ENCODE measurements at places on chromosomes 1 and 21. TPM values are rescaled to one million over a fixed set of nuclear protein-coding genes. Genes with fewer than 3 reads are reported as not detected.
A peak's percentile ranks its signal among the peaks of the same experiment; 100 is the strongest.

MPZ gene
- 2.3 TPM for total RNA-seq

SPATA45 gene
- total RNA-seq: not detected

CYP4A11 gene
- total RNA-seq: not detected

IFI44L gene
- 25.2 TPM for total RNA-seq

DNA sequence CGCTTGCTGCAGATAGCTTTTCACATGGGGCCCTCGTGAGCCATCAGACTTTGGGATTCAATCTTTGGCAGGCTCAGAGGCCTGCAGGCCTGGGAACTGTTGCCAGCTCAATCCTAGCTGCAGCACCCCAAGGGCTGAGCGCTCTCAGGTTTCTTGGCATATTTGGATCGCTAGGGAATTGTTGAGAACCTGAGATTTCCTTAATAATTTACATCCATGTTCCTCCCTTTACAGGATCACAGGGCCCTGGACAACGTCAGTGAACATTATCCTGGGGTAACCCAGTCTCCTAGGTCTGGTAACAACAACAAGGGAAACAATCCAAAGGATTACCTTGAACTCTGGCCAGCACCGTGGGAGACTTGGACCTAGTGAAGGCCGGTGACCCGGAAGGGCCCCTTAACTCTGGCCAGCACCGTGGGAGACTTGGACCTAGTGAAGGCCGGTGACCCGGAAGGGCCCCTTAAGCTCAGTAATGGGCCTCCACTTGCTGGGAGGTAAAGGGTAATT, 49.3 kb upstream of the NEK2 start:
- no peak overlapping the region for H3K27ac ChIP-seq
- H3K27me3 ChIP-seq: peaks cover 24% of the 10 kb centered on the region
- H3K4me1 ChIP-seq: no peaks in the 10 kb centered on the region
- peaks cover 5% of the 10 kb centered on the region for H3K36me3 ChIP-seq
- no peak overlapping the region for H3K4me3 ChIP-seq
- no peak for DNase-seq

DNA sequence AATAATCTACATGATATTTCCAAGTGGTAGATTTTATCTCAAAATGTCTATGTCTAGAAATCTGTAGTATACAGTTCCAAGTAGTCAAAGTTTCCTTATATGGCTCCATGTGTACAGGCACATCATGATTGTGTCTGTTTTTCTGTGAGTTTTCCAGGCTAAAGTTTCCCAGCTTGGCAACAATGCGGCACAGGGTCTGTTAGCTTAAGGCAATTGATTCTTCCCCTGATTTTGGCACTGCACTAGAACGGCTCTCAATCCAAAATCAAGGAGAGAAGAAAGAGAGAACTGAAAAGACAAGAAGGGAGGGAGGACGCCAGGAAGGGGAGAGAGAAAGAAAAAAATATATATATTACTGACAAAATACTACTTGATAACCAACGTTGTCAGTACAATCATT, 193.9 kb upstream of the SNX7 start:
- H3K27ac ChIP-seq: no peak overlapping the region
- no peak for DNase-seq
- H3K4me3 ChIP-seq: no peak overlapping the region

DNA sequence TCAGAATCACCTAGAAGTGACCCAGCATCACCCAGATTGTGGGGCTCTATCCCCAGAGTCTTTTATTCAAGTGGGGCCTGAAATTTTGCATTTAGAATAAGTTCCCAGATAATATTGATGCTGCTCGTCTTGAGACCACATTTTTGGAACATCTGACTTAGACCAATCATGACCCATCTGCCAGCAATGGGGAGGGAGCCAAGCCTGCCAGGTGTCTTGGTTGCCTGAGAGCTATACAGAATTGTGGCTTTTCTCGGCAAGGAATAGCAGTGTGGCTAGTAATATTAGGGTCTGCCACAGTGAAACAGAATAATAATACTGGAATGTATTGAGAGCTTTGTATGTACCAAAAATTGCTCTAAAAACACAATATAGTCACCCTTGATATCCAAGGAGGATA, 31.1 kb upstream of the RGS8 start:
- no peak for DNase-seq
- H3K4me3 ChIP-seq: no peak overlapping the region
- H3K27ac ChIP-seq: no peak overlapping the region
- peaks cover 10% of the 10 kb centered on the region for H3K4me1 ChIP-seq

DNA sequence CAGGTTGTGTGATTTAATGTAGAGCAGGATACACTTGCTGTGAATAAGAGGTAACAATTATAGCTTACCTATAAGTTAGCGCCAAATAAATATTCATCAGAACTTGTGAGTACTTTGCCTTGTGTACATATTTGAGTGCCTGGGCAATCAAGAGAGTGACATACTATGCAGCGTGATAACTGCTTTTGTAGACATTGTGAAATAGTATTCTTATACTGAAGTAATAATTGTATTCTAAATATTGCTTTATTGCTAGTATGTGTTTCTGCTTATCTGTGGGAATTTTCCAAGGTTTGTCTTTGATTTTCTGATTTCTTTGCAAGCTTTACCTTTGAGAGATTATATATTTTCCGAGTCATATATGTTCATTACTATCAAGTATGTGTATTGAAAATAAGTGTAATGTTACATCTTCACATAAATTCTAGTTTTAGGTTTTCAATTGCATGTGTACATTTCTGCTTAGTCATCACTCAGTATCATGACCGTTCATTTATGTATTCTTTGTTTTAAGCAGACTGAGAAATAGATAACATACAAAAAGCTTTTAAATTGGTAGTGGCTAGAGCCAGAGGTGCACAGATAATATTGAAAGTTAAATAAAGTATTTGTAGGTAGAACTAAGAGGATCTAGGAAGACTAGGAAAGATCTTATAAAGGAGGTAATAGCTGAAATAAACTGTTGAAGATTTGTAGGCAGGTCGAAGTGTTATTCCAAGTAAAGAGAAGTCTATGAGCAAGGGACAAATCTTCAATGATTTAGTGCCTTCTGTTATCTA, 19.5 kb downstream of the USP25 start:
- peak overlapping the region; percentile 74 for H3K27ac ChIP-seq
- H3K36me3 ChIP-seq: no peaks in the 10 kb centered on the region
- DNase-seq: no peak
- H3K27me3 ChIP-seq: no peaks in the 10 kb centered on the region
- peaks cover 45% of the 10 kb centered on the region for H3K4me1 ChIP-seq
- H3K4me3 ChIP-seq: no peak overlapping the region

GRCh38 chr21:39048574-39048973, 134.7 kb downstream of the PSMG1 start:
- H3K36me3 ChIP-seq: no peaks in the 10 kb centered on the region
- no peak overlapping the region for H3K27ac ChIP-seq
- H3K27me3 ChIP-seq: peaks cover 16% of the 10 kb centered on the region
- no peaks in the 10 kb centered on the region for H3K4me1 ChIP-seq

GRCh38 chr1:210373628-210373877, 44.9 kb downstream of the HHAT start:
- peaks cover 21% of the 10 kb centered on the region for H3K4me1 ChIP-seq
- peaks cover 6% of the 10 kb centered on the region for H3K36me3 ChIP-seq
- H3K27ac ChIP-seq: peak overlapping the region; percentile 94
- no peak for DNase-seq

GRCh38 chr21:46256501-46256994, 28.0 kb upstream of the LSS start:
- peaks cover 23% of the 10 kb centered on the region for H3K4me1 ChIP-seq
- H3K4me3 ChIP-seq: no peak overlapping the region
- no peak overlapping the region for H3K27ac ChIP-seq
- H3K27me3 ChIP-seq: no peaks in the 10 kb centered on the region

DNA sequence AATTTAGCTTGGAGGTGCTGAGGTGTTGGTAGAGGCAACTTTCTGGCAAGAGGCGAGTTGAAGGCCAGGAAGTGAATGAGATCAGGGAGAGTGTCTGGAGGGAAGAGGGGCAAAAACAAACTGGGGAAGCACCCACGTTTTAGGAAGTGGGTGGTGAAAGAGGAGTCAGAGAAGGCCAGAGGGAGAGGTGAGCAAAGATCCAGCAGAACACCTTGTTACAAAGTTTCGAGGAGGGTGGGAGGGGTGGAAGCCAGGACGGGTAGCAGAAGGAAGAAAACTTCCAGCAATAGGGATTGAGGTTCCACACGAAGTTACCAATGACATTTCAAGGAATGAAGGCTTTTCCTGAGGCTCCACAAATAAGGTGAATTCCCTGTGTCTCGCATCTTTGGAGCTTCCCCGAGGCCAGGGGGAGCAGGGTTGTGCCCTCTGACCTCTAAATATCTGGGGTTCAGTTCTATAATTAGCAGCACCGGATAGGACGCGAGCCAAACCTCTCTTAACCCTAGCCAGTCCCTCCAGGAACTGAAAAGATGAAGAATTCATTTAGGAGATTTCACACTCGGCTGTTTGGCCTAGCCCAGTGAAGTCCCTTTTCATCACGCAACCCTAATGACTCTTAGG, 578 bp upstream of the SESN2 start:
- DNase-seq: no peak
- H3K4me3 ChIP-seq: peak overlapping the region; percentile 88
- peak overlapping the region; percentile 9 for H3K27ac ChIP-seq
- H3K27me3 ChIP-seq: no peaks in the 10 kb centered on the region

- H3K36me3 ChIP-seq: no peaks in the 10 kb centered on the region
- no peak overlapping the region for H3K4me3 ChIP-seq
- H3K27me3 ChIP-seq: peaks cover 6% of the 10 kb centered on the region
- no peak overlapping the region for H3K27ac ChIP-seq
- H3K4me1 ChIP-seq: no peaks in the 10 kb centered on the region
These were observed 19.3 kb downstream of the BEND5 start for GRCh38 chr1:48757363-48757762.

DNA sequence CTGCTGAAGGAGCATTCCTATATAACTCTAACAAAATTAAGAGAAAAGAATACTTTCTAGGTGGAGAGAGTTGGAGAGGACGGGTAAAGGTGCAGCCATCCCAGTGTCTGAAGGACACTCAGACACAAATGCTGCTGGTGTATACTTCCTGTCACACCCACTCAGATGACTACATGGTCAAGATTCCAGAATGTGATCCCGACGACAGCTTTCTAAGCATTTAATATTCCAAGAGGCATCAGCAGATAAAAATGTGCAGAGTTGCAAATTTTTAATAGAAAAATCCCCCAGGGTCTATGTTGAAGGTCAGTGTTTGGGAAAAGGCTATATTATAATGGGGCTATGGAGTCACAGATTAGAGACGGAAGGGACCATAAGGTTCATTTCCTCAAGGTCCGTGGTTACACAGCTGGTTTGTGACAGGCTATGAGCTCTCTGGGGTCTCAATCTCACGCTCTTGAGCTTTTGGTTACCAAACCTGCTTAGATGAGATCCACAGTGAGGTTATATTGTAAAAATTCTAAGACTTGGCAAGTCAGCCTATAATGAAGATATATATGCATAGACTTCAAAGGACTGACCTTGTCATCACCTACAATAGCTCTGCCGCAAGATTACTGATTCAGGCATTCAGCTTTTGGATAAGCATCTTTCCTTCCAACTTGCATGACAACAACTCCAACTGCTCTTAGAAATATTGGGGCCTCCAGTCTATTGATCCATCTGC, 35.1 kb downstream of the ZNF281 start:
- no peak overlapping the region for H3K27ac ChIP-seq
- no peaks in the 10 kb centered on the region for H3K27me3 ChIP-seq
- H3K4me3 ChIP-seq: no peak overlapping the region
- H3K36me3 ChIP-seq: peaks cover 2% of the 10 kb centered on the region
- DNase-seq: no peak
- no peaks in the 10 kb centered on the region for H3K4me1 ChIP-seq

GRCh38 chr1:2548068-2548589, 8.0 kb upstream of the TNFRSF14 start:
- peak overlapping the region; percentile 96 for H3K27ac ChIP-seq
- peak; percentile 79 for DNase-seq
- peaks cover 10% of the 10 kb centered on the region for H3K4me1 ChIP-seq

DNA sequence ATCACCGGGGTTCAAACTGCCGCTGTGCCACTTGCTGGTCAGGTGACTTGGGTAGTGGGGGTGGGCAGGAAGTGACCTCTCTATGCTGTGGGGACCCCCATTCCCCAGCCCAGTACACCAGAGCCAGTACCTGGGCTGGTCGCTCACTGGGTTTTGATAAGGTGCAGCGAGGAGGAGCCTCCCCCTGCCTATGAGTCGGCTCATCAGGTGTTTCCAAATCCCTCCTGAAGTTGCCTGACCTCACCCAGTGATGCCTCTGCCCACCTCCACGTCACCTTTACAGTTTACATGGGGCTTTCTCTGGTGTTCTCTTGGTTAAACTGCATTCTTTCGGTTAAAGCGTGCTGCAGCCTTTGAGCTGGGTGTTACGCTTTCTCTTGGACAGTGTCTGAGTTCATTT, 58.2 kb downstream of the ARHGEF10L start:
- peaks cover 15% of the 10 kb centered on the region for H3K27me3 ChIP-seq
- H3K27ac ChIP-seq: no peak overlapping the region
- no peaks in the 10 kb centered on the region for H3K36me3 ChIP-seq

DNA sequence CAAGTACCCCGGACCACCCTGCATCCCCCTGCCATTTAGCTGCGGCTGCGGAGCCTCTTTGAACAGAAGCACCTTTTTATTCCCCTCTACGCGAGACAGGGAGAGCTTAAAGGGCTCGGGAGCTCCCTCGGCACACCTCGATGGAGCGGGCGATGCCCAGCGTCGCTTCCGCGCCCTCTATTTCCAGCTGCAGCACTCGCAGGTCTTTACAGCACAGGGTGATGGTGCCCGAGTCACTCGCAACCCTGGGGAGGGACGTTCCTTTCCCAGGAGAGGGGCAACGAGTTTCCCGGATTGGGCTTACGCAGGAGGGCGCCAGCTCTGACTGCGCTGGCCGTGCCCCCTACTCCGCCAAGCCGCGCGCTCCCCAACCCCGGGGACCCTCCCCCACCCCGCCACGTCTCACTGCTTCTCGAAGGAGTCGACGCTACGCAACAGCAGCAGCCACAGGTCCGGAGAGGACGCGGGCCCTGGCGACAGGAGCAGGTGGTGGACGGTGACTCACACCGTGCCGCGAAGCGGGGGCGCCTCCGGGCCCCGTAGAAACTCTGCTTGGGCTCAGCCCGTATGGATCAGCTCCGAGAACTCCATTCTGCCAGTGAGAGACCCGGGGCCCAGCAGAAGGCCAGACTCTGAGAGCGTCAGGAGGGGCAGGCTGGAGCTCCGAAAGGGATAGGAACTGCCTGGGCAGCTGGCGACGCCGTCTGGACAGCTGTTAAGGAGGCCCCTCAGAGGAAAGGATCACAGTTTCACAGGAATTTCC, 5.8 kb upstream of the FAM167B start:
- H3K27me3 ChIP-seq: no peaks in the 10 kb centered on the region
- H3K36me3 ChIP-seq: no peaks in the 10 kb centered on the region
- H3K4me1 ChIP-seq: peaks cover 16% of the 10 kb centered on the region

DNA sequence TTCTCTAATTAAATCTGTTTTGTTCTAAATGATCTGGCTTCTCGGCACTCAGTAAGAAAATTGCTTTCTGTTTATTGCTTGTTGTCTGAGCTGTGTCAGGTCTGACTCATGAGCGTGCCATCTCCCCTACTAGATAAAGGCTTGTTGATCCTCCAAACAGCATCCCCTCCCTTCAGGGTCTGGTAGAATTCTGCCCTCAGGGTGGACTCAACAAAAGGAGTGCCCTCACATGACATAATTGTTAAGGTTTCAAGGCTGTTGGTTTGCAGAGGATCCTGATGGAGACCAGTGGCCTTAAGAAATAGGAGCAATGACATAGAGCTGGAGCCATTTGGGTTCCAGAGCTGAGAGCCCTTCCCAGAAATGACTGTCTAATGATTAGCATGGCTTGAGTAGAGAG, 36.0 kb upstream of the ATP2B4 start:
- peaks cover 18% of the 10 kb centered on the region for H3K4me1 ChIP-seq
- DNase-seq: no peak
- peaks cover 12% of the 10 kb centered on the region for H3K27me3 ChIP-seq
- H3K36me3 ChIP-seq: peaks cover 3% of the 10 kb centered on the region

GRCh38 chr21:43004926-43005325, 30.6 kb downstream of the PKNOX1 start:
- H3K4me3 ChIP-seq: no peak overlapping the region
- peaks cover 4% of the 10 kb centered on the region for H3K4me1 ChIP-seq
- DNase-seq: no peak
- H3K27ac ChIP-seq: peak overlapping the region; percentile 39
- no peaks in the 10 kb centered on the region for H3K27me3 ChIP-seq
